Left ventricle myocardium superior (tissue), 1 donor: ENCODE measurements at places on chromosomes 7 and 10.

GRCh38 chr10:44512431-44513022 is 127.6 kb upstream of the CXCL12 start:
- DNase-seq = no peak

DNA sequence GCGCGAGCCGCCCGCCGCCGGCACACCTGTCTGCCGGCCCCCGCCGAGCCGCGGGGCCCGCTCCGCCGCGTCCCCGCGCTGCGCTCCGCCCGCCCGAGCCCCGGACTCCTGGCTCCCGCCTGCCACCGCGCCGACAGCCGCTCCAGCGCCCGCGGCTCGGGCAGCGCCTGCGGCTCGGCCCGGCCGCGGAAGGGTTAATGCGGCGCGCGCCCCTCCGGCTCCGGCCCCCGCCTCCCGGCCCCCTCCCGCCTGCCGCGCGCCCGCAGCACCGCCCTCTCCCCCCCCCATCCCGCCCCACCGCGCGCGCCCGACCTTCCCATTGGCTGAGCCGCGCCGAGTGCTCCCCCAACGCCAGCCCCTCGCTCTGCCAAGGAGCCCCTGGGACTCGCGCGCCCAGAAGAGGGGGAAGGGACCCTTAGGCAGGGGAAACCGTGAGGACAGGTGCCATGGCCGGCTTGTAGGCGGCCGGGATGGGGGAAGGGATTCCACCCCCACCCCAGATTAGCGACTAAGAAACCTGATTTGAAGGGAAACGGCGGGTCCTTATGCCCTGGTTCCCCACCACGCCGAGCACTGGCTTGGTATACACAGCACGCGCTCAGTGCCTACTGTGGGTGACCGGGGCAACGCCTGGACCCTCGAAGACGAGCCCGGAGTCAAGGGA is at the start of gene KCNH2:
Gene KCNH2 (minus strand): TSS at position 196 of the 664 bp plus-strand sequence. CDS start 408 bp downstream, outside the sequence.
- DNase-seq = peak; percentile 86

DNA sequence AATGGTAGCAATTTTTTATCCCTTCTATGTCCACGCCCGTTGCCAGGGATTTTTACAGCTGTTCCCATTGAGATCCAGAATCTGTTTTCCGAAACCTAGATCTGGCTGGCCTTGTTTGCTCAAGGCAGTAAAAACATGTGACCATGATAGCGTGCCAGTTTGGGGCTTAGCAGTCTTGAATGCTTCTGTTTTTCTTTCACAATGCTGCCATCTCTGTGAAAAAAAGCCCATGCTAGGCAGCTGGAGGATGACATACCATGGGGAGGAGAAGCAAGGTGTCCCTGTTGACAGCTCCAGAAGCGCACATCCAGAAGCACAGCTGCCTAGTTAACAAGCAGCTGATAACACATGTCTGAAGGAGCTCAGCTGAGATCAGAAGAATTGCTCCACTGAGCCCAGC is 2.2 kb upstream of the ZNF92 start:
- no peak for DNase-seq

- DNase-seq = no peak
Measured at GRCh38 chr7:17690030-17690429, 250.3 kb downstream of the SNX13 start.

GRCh38 chr10:51879238-51879637 is 179.8 kb upstream of the CSTF2T start:
- no peak for DNase-seq

DNA sequence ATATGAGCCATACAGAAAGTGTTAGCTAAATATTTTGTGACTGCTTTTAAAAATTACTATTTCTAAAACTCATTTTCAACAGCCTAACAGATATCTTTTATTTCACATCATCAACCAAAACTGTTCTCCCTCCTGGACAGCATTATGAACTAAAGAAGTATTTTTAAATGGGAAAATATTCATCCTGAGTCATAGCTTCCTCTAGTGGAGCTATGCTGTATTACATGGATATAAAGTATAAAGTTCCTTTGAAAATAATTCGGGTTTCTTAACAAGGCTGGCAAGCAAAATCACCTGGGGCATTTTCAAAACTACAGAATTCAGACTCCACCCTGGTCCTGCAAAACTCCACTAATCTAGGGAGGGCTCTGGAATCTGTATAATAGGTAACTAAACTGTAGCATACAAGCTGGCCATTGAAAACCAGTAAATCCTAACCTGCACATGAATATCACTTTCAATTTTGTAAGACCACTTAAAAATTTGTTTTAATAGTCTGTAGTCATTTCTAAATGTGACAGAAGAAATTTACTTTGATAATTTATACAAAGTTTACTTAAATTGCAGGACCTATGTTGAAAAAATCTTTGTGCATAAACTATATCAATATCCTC is 53.5 kb downstream of the SCIN start:
- no peak for DNase-seq

- no peak for DNase-seq
Measured at GRCh38 chr7:158073845-158074840, 513.5 kb downstream of the PTPRN2 start.

GRCh38 chr10:97356318-97356914 is 21.9 kb upstream of the FRAT2 start:
- DNase-seq = no peak

DNA sequence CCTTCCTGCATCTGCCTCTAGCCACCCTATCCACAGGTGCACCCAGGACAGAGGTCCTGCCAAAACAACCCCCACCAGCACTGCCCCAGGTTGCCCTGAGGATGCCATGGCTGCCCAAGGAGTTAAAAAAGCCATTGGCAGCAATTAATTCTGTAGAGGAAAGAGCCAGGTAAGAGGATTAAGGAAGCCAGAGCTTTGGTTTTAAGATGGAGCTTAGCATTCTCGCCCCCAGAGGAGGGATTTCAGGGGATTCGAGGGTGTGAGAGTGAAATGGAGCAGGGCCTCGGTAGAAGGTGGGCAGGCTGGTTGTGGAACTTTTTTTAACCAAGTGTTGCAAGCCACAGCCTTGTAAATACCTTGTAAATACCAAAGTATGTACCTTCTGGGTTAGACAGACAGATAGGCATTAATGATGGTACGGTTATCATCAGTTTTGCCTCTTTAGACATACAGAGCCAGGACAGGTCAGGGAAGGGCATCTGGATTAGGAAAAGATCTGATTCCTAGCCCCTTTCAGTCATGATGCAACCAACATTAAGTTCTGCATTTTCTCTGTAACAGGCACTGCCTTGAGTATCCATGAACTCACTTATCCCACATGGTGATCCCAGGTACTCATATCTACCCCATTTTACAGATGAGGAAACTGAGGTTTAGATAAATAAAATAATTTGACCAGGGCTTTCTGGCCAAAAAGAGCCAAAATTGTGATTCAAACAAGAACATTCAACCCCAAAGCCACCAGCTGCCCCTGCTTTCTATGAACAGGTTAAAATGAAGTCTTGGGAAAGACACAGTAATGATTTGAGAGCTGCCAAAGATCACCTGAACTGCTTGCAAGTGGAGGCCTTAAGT is 120.7 kb upstream of the PPIF start:
- DNase-seq = no peak

GRCh38 chr10:130531312-130531711 is 395.1 kb downstream of the GLRX3 start:
- DNase-seq = no peak

DNA sequence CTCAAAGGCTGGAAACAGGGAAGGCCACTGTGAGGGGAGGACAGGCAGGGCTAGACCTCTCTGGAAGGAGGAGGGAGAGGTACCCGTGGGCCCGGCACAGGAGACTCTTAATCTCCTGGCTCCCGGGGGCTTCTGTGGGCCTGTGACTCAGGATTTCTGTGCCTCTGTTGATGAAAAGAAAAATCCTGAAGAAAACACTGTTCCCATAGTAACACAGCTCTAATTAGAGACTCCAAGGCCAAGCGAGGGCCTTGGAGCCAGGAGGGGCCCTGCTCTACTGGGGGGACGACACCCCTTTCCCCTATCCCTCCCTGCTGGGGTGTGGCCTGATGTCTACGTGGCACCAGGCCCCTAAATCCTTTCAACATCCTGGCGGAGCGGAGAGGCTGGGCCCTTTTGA is 174.1 kb upstream of the TNRC18 start:
- DNase-seq = no peak

- no peak for DNase-seq
Measured at GRCh38 chr10:51907361-51907760, 208.0 kb upstream of the CSTF2T start.

- no peak for DNase-seq
Measured at GRCh38 chr10:51230887-51231585, 156.7 kb downstream of the PRKG1 start.

DNA sequence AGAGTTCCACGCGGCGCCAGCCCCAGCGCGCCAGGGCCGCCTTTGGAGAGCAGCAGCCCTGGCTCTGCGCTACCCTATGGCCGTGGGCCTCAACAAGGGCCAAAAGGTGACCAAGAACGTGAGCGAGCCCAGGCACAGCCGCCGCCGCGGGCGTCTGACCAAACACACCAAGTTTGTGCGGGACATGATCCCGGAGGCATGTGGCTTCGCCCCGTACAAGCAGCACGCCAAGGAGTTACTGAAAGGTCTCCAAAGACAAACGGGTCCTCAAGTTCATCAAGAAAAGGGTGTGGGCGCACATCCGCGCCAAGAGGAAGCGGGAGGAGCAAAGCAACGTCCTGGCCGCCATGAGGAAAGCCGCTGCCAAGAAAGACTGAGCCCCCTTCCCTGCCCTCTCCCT is 144.1 kb downstream of the SRPK2 start:
- DNase-seq = peak; percentile 46

DNA sequence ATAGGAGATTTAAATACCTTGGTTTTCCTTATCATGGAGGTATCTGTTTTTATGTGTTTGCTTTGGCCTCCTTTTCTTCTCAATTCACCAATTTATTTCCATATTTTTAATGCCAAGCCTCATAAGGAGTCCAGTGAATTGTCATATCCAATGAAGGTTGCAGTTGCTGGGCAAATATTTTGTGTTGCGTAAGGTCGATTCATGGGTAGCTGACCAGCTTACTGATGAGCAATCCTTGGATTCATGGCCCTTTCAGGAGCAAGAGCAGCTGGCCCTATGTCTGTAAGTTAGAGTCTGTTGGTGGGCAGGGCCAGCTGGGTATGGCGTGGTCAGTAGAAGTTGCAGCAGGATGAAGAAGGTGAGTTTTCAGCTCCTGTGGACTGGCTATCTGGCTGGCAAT is 182.9 kb downstream of the PFKFB3 start:
- no peak for DNase-seq

- no peak for DNase-seq
Measured at GRCh38 chr7:128876978-128877755, 14.5 kb downstream of the ATP6V1F start.

GRCh38 chr7:103445228-103446048 is 569 bp downstream of the SLC26A5 start:
- DNase-seq = no peak

DNA sequence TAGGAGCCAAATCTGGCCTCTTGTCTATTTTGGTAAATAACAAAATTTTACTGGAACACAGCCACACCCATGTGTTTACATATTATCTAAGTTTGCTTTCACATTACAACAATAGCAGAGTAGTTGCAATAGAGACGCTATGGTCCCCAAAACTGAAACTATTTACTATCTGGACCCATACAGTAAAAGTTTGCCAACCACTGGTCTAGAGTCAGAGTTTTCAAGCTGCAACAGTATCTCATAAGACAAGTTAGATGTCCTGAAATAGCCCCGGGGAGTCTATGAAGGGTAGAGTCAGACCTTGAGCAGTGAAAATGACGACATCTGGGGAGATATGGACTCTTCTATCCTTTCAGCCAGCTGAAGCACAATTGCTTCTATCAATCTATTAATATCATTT is 74.2 kb downstream of the CTNNA3 start:
- DNase-seq = no peak

DNA sequence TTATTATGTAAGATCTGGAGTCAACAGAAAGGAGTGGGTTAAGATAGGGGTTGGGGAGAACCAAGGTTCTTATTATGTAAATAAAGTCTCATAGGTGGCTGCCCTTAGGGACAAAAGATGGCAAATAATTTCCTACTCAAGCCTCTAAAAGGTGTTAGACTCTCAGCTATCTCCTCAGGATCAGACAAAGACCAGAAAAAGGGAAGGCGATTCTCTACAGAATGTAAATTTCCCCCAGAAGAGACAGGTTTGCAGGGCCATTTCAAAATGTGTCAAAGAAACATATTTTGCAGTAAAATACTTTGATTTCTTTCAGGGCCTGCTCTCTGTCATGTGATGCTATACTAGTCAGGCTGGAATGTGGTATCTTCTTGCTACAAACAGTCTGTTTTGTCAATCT is 80.3 kb downstream of the MICU1 start:
- no peak for DNase-seq

GRCh38 chr7:41261080-41261479 is 441.8 kb downstream of the INHBA start:
- DNase-seq = no peak

DNA sequence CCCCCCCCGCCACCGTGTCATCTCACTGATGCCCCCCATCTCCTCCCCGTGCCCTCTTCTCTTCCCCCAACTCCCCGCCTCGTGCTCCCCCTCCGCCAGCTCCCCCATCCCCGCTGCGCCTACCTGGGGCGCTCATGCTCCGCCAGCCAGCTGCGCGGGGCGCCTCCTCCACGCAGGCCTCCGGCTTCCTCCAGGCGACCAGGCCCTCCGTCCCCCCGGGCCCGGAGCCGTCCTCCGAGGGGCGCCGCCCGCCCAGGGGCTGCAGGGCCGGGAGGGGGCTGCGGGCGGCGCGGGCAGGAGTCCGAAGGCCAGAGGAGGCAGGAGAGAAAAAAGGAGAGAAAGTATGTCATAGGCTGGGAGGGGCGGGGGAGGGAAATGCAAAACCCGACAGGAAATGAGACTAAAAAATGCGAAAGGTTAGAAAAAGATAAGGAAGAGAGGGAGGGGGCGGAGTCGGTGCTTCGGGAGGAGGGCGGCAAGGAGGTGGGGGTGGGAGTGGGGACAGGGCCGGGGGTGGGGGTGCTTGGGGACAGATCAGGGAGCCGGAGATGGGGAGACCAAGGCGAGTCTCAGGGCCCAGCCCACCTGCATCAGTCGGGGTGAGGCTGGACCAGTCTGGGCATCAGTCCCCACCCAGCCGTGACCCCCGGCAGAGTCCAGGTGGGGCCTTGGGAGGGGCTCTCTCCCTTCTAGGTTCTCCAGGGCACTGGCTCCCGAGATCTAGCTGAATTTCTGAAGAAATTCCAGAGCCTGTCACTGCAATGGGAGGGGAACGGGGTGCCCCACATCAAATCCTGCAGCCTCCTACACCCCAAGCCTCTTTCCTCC is at the start of gene CARD11:
Gene CARD11 (minus strand): TSS at position 324 of the 828 bp plus-strand sequence. CDS start 85,361 bp downstream, outside the sequence.
- no peak for DNase-seq

DNA sequence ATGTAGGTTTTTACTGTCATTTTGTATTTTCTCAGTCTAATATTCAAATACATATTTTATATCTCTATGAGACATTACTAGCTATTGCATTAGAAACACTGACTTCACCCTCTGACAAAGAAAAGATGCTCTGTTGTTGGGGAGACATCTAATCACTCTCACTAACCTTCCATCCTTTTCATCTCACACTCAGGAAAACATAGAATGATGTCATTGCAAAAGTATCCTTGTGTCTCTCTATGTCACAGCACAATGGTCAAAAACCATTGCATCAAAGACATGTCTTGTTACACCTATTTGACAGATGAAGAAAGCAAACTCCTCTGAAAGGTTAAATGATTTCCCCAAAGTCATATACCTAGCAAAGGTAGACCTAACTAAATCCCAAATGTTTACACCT is 231.3 kb upstream of the PTN start:
- no peak for DNase-seq

- DNase-seq = no peak
Measured at GRCh38 chr10:1754506-1755153, 17.3 kb upstream of the ADARB2 start.
